ENCODE measurements at places on chromosomes 5 and 9. TPM values are rescaled to one million over a fixed set of nuclear protein-coding genes. Genes with fewer than 3 reads are reported as not detected.

Gene SOHLH1
- total RNA-seq, result not detected

Gene TRIO
- 4.4 TPM for total RNA-seq

Gene DPM2
- 73.8 TPM for total RNA-seq

Gene TLX3
- not detected for total RNA-seq

Gene ACOT12
- not detected for total RNA-seq

Gene RANBP3L
- not detected for total RNA-seq

All from CD8-positive, alpha-beta memory T cell (primary cell).